Large intestine (tissue), 12 donors: ENCODE measurements at places on chromosomes 2 and 18.
A peak's percentile ranks its signal among the peaks of the same experiment; 100 is the strongest.

DNA sequence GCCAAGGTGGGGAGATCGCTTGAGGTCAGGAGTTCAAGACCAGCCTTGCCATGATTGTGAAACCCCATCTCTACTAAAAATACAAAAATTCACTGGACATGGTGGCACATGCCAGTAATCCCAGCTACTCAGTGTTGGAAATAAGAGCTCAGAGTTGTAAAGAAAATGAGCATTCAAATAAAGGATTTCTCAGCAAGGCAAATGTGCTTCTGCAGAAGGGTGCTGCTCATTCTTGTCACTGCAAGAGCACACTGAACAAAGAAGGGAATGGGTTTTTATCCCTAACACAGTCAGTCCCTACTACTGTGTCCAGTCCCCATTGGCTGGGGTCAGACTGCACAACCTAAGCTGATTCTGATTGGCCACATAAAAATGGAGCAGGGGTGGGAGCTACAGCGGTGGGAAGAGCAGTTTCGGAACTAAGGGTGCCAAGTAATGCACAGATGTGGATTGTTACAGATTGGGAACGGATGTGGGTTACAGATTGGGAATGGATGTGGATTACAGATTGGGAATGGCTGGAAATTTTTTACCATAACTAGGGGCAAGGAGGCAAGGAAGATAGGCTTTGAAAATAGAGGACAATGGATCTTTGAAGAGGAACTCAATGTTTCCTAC is 31.1 kb upstream of the TRAPPC8 start:
- DNase-seq, result peak; percentile 5

GRCh38 chr2:133362061-133362476 is 206.2 kb downstream of the NCKAP5 start:
- peak; percentile 5 for DNase-seq

DNA sequence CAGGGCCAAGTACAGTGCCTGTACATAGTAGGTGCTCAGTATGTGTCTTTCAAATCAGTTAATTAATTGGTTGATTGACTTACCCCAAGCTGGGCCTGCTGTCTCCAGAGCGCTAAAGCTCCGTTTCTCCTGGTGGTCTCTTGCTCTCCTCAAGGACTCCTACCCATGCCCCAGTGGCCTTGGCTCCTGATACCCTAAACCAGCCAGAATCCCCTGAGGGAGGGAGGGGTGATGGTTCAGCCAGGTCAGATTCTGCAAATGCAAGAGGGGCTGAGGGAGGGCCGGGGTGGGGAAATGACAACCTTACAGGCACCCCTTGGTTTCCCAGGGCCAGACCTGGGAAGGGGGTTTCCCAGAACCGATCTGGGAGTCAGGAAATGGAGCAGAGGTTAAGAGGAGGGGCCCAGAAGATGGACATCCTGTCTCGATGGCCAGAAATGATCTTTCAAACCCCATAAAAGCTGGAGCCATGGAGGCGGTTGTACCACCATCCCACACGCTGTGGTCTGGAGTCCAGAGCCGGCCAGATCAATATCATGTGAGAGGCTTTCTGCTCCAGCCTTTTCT is 209.1 kb downstream of the TNS1 start:
- DNase-seq, result no peak

GRCh38 chr2:64632835-64633819 is 20.6 kb downstream of the SERTAD2 start:
- DNase-seq, result no peak

GRCh38 chr18:12033643-12034025 is 52.3 kb downstream of the IMPA2 start:
- no peak for DNase-seq

GRCh38 chr2:38666556-38666910 is 619 bp downstream of the GALM start:
- peak; percentile 95 for DNase-seq

- peak; percentile 38 for DNase-seq
Measured at GRCh38 chr18:23283916-23284430, 148.7 kb downstream of the CABLES1 start.

DNA sequence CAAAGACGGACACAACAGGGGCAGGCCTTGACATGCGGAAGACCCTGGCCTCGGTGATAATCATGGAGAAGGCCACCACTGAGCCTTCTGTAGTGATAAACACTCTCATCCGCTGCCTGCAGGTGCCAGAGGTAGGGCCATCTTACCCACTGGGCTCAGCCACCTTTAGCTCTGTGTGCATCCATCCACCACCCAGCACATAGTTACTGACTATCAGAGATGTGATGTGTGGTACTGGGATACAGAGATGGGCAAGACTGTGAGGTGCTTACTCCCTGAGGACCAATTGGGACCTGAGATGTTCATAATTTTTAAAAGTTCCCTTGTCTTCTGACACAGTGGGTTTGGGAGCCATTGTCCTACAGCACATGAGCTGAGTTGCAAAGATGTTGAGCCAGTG is 1.6 kb downstream of the MROH2A start:
- DNase-seq, result no peak

- DNase-seq, result no peak
Measured at GRCh38 chr2:61855318-61855613, 1.4 kb upstream of the FAM161A start.

DNA sequence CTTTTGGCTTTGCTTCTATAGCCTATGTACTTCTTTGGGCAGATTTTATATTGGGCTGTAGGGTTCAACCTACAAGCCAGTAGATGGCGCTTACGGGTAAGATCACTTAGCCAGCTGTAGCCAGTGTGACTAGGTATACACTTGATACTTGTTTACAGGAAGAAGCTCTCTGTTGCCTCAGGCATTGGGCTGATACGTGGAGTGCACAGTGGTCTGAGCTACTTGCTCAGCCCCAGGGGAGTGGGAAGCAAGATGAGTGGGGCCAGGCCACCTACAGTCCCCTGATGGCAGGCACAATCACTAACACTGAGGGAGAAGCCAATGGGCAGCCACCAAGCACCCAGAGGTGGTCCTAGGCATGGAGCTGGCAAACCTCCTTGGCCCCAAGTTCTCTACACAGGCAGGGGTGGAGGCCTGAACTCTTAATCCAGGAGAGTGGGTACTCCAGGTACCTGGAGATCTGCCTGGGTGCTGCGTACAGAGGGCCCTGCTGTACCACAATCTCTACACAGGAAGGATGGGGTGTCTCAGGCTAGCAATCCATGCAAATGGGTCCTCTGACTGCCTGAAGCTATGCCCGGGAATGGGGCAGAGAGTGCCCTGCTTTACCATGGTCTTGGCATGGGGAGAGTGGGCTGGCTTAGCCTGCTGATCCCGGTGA is 122.2 kb downstream of the NCOA1 start:
- DNase-seq, result no peak
